ENCODE measurements at places on chromosomes 7 and 10.

- DNase-seq: no peak
Measured at GRCh38 chr7:150317748-150318444, 5.3 kb upstream of the LRRC61 start.

GRCh38 chr10:74040200-74041126 is 42.5 kb downstream of the VCL start:
- peak; percentile 6 for DNase-seq

DNA sequence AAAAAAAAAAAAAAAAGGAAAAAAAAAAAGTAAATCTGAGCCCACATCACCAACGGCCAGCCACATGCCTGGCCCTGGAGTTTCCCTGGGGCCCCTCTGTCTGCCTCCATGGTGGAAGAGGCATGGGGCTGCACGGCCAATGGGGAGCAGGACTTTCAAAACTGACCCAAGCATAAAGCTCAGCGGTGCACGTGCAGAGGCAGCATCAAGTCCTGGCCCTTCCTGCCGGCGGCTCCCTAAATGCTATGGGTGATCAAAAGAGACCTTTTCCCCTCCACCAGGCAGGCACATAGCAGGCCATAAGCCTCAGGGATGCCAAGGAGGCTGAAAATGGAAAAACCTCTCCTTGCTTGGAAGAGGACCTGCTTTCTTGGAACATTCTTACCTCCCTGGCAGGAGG is 94.3 kb downstream of the OAT start:
- no peak for DNase-seq

- peak; percentile 13 for DNase-seq
Measured at GRCh38 chr10:126646110-126646509, 24.4 kb downstream of the C10orf90 start.

DNA sequence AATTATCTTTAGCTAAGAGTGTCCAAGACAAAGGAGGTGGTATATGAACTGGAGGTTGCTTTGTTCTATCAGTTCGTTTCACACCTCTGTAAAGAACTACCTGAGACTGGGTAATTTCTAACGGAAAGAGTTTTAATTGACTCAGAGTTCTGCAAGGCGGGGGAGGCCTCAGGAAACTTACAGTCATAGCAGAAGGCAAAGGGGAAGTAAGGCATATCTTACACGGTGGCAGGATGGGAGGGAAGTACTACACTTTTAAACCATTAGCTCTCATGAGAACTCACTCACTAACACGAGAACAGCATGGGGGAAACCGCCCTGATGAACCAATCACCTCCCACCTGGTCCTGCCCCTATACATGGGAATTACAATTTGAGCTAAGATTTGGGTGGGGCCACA is 1202.3 kb upstream of the LRRTM3 start:
- DNase-seq: no peak

DNA sequence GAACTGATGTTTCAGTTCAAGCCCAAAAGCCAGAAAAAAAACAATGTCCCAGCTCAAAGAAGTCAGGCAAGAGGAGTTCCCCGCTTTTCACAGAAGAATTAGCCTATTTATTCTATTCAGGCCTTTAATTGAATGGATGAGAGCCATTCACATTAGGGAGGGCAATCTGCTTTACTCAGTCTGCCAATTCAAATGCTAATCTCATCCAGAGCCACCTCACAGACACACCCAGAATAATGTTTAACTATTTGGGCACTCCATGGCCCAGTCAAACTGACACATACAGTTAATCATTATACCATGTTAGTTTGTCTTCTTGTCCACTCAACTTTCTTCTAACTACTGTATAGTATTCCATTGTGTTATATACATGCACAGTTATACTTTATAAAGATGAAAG is 2.6 kb upstream of the NPSR1 start:
- DNase-seq: no peak

- no peak for DNase-seq
Measured at GRCh38 chr7:126720232-126720631, 532.5 kb downstream of the GRM8 start.

GRCh38 chr7:155979994-155980393 is 167.7 kb upstream of the SHH start:
- no peak for DNase-seq

DNA sequence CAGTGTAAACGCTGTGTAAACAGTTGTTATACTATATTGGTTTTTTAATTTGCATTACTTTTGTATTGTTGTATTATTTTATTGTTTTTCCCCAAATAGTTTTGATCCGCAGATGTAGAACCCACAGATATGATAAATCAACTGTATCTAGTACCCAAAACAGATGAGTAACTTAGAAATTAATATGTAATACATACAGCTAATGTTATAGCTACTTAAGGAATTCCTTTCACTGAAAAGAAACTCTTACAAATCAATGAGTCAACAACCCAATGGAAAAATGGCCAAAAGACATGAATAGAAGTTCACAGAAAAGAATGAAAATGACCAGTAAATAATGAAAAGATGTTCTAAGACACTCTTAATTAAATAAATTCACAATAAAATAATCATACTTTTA is 32.3 kb upstream of the ARL4A start:
- DNase-seq: no peak

DNA sequence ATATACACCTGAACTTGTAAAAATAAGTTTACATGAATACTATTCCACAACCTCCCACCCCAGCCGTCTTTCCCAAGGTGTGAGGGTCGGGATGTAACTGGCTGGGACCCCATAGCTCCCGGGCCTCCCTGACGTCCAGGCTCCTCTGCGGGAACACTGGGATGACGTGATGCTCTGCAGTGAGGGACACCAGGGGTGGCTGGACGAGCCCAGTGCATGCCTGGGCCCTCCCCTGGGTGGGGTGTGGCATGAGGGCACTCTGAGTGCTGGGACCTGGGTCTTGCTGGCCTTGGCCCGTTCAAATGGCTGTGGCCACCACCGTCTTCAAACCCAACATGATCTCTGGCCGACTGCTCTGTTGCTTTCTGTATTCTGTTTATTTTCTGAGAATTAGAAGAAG is 182.4 kb downstream of the DNAJB6 start:
- DNase-seq: no peak

DNA sequence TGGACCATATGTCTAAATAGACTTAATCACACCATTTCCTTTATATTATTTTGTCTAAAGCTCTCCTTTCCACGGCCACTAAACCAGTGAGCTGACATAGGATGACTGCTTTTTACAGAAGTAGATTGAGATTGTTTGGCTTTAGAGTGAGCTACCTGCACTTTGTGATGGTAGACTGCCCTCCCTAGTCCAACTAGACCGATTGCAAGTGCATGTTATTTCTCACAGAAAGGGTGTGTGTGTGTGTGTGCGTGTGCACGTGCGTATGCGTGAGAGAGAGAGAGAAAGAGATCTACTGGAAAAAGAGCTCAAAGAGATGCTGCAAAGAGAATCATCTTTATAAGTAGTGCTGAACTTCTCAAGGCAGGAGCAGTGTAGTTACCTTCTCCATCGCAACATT is 60.7 kb downstream of the VCL start:
- no peak for DNase-seq

DNA sequence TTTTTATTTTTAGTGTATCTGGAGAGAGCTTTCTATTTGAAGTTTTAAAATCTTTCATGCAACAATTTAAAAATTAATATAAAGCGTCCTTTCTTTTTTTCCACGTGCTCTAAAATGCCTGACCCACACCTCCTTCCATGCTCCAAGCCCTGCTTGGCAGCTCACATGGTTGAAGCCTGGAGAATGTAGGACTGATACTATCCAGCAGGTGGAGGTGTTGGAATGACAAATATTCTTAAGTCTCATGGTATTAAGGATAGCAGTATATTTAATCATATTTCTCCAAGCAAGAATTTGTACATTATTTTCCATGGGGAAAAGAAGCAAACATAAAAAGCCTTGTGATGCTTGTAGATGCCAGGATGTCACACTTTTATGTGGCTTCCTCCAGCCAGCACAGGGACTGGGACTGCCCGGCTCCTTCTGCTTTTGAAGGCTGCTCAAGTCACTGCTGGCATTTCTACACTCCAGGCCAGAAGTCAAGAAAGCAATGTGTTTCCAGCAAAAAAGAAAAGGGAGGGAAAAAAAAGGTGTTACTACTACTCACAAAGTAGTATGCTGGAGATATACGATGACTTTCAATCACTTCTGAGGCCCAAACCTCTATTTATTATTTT is 49.7 kb downstream of the BZW2 start:
- peak; percentile 93 for DNase-seq

GRCh38 chr7:47634273-47634672 is 52.4 kb upstream of the TNS3 start:
- DNase-seq: no peak

GRCh38 chr10:128629111-128630096 is 503.2 kb upstream of the MKI67 start:
- DNase-seq: no peak

- no peak for DNase-seq
Measured at GRCh38 chr10:12042409-12042796, 206 bp downstream of the UPF2 start.

DNA sequence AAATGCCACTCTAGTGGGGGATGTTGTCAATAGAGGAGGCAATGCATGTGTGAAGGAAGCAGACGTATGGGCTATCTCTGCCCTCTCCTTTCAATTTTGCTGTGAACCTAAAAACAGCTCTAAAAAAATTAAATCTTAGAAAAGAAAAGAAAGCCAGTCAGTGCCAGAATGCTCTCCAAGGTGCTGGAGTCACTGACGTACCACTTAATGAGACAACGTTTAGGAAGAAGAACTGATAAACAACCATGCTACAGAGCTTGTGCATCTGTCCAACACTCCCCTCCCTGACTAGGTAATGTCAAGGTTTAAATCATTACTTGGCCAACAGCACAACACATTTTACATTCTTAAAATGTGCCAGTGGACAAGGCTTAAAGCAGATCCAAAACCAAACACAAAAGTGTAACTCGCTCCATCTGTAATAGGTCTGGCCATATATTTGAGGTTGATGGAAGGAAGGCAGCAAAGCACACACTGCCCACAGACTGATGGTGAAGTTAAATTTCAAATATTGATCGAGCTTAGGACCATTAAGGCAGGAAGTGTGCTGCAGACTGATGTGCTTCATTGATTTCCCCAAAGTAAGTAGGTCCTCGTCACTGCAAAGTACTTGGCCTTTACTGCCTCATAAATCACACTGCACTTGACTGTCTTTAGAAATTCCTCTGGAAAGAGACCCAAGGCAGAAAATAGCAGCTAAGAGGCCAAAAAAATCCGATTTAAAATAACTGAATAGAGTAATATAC is 15.5 kb downstream of the ARMH3 start:
- DNase-seq: no peak

GRCh38 chr7:69826283-69826682 is 228.0 kb downstream of the AUTS2 start:
- no peak for DNase-seq

- no peak for DNase-seq
Measured at GRCh38 chr10:44968091-44968490, 8.5 kb downstream of the RASSF4 start.

GRCh38 chr10:86109421-86109820 is 257.2 kb downstream of the GRID1 start:
- no peak for DNase-seq

GRCh38 chr10:67884842-67885670 is 600 bp downstream of the SIRT1 start:
- peak; percentile 17 for DNase-seq

DNA sequence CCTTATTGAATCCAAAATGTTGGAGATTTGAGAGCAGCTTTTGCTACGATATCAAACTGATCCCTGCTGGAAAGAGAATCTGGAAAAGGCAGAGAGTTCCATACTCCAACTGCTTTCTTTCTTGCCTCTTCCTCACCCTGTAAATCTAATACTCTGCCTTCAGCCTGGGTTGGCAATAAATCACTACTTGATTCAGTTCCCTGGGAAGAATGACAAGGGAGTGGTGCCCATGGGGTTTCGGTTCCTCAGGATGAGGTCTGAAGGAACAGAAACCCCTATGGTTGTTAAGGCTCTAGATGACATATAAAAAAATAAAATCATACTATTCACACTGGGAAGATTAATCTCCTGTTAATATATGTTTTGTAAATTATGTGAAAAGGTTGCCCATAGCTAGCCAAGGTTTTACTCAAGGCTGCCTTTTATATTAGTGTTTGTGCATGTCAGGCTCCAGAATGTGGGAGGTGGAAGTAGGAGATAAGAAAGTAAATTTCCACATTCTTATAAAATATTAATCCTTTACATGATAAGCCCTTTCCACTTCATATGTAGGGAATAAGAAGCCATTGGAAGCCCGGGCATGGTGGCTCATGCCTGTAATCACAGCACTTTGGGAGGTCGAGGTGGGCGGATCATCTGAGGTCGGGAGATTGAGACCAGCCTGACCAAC is 106.2 kb upstream of the CACNA2D1 start:
- DNase-seq: no peak

DNA sequence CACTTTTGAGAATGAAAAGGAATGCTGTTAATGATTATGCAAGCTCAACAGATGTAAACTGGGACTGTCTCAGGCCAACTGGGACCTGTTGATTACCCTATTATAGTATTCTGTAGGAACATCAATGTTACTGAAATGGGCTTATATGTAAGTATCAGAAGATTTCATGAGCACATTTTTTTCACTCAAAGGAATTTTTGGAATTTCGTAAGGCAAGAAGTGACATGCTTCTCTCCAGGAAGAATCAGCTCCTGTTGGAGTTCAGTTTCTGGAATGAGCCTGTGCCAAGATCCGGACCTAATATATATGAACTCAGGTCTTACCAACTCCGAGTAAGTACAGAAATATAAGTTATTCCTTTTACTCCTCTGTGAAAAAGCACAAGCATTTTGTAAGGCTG is 19.2 kb downstream of the NIPSNAP2 start:
- DNase-seq: no peak

DNA sequence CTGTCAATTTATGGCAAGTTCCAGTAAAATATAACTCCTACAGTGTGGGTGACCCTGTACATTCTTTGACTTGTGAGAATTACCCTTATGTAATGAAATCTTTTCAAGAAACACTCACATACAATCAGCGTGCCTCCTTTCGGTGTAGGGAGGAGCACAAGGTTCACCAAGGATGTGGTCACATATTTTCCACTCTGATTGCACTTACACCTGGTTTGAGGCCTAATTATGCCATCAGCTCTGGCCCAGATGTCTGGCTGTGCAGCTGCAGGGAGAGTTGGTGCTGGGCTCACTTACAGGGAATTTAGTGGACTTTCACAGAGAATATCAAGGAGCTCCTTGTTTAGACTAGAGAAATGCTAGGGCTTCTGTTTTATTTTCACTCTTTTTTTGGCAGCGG is 146.0 kb upstream of the STEAP4 start:
- DNase-seq: no peak

DNA sequence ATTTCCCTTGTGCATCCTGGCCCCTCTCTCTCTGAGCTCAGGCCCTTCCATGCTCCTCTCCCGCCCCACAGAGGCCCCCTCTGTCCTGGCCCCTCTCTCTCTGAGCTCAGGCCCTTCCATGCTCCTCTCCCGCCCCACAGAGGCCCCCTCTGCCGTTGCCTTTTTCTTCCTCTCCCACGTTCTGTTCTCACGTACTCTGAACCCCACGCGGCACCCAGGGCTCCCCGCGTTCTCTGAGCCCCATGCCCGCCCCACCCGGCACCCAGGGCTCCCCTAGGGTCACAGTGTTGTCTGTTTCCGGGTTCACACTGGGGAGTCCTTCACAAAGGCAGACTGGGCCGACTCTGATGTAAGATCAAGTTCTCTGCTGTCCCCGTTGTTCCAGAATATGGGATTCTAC is 336.8 kb downstream of the DNAJB6 start:
- no peak for DNase-seq

GRCh38 chr10:8691498-8692017 is 637.1 kb downstream of the GATA3 start:
- DNase-seq: no peak

Data from COLO829 (cell line).